D721Med (cell line): ENCODE measurements at places on chromosomes 1 and 21.

- no peak for DNase-seq
These were observed 17.6 kb downstream of the INTS3 start for GRCh38 chr1:153745417-153745816.

DNA sequence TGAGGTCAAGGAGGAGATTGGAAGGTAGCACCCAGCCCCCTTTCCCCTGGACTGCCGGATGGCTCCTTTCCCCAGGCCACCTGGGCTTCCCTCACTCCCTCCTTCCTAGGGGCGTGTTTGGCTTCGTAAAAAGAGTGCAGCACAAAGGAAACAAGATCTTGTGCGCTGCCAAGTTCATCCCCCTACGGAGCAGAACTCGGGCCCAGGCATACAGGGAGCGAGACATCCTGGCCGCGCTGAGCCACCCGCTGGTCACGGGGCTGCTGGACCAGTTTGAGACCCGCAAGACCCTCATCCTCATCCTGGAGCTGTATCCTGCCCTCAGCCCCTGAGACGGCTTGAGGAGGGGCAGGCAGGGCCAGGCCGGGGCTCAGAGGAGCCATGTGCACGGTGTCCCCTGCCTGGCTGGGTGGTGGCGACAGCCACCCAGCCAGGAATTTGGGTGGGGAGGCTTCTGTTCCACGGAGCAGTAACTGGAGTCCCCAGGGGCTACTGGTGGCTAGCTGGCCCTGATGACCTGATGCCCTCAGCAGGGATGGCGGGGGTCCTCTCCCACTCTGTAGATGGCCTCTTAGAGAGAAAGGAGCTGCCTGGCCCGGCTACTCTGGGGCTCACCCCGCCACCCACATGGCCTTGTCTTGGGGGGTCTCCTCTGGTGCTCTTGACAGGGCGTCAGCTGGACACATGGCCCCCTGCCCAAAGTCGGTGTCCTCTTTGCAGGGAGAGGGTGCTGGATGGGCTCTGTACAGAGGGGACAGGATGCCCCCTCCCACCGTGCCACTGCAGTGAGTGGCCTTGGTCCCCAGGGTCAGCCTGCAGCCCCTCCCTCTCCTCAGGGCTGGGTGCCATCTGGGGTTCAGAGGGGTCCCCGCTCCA lies 39.5 kb downstream of the TRIM11 start:
- no peak for DNase-seq

DNA sequence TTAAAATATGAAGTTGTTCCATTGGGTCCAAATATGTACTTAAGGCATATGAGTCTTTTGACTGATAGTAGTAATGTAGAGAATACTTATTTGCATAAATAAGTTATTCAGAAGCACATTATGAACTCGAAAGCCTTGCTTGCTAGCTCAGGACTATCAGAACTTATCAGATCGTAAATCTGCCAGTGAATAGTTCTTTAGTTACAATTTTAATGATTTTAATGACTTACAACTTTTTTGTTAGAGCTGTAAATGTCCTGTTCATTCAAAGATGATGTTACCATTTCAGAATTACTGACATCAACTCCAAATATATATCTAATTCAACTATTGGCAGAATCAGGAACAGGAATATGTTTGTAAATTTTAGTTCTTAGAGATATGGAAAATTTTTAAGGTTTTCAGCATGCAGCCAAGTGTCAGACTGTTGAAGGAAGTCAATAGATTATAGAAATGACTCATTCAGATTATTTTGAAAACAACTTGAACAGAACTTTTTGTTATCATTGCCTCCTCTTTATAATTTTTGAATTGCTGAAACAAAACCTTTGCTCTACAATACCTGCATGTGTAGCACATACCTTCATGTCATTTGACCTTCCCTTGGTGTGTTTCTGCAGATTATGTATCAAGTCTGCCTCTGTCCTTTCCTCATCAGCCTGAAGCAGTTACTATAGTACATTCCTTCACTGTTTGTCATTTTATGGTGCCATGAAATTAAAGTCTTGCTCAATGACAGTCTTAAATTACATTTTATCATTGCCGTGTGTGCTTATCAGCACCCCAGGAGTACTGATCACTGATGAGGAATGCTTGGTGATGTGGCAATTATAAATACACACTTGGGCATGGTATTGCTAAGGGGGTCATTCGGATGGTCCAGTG lies 44.9 kb downstream of the LRRC8D start:
- DNase-seq, result no peak

GRCh38 chr1:25529518-25530185 lies 13.8 kb upstream of the LDLRAP1 start:
- no peak for DNase-seq

DNA sequence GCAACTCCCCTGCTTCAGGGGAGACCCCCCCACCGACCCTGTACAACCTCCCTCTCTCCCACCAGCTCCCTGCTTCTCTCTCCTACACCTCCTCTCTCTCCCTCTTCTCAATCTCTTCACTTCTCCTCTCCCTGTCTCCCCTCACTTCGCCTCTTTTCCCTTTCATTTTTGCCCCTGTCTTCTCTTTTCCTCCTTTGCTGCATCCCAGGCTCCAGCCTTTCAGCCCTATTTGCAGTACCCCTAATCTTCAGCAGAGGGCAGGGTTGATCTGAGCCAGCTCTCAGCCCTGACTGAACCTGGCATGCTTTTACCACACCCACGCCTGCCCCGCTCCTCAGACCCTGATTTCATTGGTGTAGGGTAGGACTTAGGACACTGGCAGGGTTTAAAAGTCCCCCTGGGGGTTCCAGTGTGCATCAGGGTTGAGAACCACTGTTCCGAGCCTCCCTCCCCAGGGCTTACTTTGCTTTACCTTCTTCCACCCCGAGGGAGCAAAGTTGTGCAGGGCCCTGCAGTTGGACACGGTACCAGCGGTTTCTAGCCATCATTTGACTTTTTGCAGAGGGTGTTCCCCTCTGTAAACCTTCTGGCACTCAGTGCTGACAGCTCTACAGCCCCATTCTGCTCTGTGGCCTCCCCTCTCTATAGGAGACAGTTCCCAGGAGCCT lies 67.3 kb upstream of the CNTN2 start:
- DNase-seq, result peak; percentile 99

DNA sequence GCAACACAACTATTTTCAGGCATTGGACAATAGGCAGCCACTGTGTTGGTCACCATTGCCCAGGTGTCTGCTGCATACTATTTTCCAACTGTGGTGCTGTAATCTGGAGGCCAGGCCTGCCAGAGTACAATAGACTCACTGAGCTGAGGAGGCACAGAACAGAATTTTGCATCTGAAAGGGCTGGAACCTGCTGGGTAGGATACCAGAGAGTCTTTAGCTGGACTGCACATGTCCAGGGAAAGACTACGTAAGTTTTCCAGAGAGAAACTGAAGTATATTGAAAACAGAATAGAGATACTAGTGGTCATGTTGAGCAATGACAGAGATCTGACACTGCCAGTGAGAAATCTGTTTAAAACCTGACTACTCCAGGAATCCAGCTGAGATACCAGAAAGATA lies 200.8 kb downstream of the RASAL2 start:
- DNase-seq, result no peak

- no peak for DNase-seq
These were observed 208.8 kb upstream of the RAB4A start for GRCh38 chr1:229062135-229062534.

DNA sequence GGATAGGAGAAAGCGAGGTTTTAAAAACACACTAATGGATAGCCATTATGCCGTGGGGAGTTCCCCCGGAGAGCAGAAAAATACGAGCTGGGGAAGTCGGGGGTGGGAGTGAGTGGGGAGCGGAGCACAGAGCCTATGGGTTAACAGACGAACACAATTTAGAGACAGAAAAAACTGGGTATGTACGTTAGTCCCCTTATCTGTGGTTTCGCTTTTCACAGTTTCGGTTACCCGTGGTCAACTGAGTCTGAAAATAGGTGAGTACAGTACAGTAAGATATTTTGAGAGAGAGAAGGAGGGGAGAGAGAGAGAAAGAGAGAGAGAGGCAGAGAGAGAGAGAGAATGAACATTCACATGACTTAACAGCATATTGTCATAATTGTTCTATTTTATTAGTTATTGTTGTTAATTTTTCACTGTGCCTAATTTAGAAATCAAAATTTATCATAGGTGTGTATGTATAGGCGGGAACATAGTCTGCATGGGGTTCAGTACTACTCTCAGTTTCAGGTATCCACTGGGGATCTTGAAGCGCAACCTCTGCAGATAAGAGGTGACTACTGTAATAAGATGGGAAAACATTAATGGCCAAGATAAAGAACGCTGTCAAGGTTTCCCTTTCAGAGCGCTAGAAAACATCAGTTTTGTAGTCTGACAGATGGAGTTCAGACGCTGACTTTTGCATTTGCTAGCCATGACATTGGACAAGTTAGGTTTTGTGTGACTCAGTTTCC lies 125.6 kb upstream of the LMO4 start:
- DNase-seq, result no peak

- DNase-seq, result no peak
These were observed 315.9 kb downstream of the CAMTA1 start for GRCh38 chr1:7101187-7101586.

DNA sequence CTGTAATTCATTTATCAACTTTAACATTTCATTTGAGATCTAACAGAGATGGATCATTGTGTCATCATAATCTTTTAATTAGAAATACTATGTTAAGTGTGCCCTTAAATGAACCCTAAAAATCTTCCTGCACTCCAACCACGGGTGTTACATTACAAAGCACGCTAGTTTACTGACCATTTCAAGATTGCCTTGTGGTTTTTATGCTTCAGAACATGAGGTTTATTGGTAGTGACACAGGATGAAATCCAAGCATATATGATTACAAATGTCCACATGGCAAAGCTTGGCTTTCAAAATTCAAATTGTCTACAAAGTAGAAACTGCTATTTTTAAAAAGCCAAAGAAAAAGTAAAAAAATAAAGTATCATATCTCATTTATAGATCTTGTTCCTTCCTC lies 190.4 kb upstream of the USP25 start:
- no peak for DNase-seq

DNA sequence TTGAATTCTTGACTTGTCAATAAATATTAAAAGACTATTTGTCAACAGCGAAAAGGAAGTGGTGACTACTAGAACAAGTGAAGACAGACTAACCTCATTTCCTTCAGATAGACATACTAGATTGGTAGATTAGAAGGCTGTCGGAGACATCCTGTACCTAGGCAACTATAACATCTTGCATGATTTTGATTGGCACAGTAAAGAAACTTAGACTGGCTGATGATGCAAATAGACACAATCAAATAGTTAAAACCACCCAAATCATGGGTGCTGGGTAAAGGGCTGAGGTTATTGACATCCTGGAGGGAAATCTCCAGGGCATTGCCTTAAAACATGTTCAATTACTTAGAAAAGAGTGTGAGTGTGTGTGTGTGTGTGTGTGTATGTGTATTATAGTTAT lies 85.9 kb upstream of the EDEM3 start:
- no peak for DNase-seq

- peak; percentile 34 for DNase-seq
These were observed 92.1 kb upstream of the CD53 start for GRCh38 chr1:110780600-110781484.

DNA sequence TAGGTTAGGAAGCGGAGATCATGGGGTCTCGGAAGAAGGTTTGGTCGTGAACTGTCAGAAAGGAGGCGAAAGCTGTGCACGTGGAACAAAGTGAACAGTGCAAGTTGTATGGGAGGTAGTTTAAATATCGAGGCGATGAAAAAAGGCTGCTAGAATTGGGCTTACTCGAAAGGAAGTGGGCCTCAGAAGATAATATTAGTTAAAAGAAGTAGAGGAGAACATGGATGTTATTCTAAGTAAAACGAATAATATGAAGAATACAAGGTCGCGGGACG lies 571 bp downstream of the WDR3 start:
- no peak for DNase-seq

GRCh38 chr1:145701306-145701862 lies 5.8 kb downstream of the PDZK1 start:
- DNase-seq, result no peak

- DNase-seq, result no peak
These were observed 130.6 kb downstream of the HUNK start for GRCh38 chr21:32003411-32003810.

GRCh38 chr21:37450445-37450941 lies 83.9 kb downstream of the DYRK1A start:
- no peak for DNase-seq

- no peak for DNase-seq
These were observed 63.3 kb downstream of the LRRC40 start for GRCh38 chr1:70142075-70142474.

GRCh38 chr1:8216005-8216404 lies 101.9 kb upstream of the SLC45A1 start:
- no peak for DNase-seq

GRCh38 chr1:146031476-146031875 lies 9.9 kb upstream of the HJV start:
- no peak for DNase-seq

DNA sequence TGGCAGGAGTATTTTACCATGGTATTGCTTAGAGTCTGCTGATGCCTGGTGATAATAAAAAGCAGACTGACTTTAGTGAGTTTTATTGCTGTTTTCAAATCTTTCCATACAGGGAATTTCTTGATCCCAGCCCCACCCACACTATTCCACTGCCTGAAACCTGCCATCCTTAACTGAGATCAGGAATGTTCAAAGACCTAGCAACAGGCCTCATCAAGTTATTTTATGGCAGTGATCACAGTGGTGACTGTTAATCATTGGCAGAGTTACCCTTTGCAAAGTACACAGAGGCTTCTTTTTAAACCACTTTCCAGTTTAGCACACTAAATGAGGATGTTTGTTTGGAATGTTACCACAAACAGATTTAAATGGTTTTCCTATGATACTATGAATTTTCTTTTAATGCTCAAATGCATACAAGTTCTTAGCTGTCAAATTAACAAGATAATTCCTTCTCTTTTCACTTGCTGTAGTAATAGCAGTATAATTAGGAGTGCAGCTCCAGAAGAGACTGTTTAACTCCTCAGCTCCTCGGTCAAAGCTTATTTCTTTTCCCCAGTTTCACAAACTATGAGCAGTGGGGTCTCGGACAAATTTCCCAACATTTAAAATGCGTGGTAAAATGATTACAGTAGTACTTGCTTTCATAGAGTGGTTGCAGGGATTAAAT lies 69.9 kb upstream of the USP25 start:
- DNase-seq, result no peak

GRCh38 chr1:198199105-198199504 lies 42.3 kb downstream of the NEK7 start:
- DNase-seq, result no peak

- no peak for DNase-seq
These were observed at the start of gene HDGF for GRCh38 chr1:156751451-156751756. Gene HDGF (minus strand): TSS chr1:156751675. CDS start chr1:156751429, 246 bp downstream.

DNA sequence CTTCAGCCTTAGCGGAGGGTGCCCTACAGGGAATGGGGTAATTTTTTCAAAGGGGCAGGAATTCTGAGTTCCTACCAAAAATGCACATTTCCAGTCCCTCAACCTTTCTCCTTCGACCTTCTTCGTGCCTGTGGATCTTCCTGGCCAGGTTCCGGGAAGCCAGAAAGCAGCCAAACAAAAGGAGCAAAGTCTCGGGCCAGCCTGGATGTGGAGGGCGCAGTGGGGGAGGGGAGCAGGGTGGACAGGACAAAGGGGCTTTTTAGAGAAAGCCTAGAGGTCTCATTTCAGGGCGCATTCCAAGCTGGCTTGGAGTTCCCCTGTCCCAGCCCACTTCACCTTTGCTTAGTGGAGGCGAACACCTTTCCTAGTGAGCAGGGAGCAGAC lies 2.9 kb upstream of the INAVA start:
- DNase-seq, result no peak
